Vagina (tissue), 2 donors: ENCODE measurements at places on chromosomes 16 and 17.

DNA sequence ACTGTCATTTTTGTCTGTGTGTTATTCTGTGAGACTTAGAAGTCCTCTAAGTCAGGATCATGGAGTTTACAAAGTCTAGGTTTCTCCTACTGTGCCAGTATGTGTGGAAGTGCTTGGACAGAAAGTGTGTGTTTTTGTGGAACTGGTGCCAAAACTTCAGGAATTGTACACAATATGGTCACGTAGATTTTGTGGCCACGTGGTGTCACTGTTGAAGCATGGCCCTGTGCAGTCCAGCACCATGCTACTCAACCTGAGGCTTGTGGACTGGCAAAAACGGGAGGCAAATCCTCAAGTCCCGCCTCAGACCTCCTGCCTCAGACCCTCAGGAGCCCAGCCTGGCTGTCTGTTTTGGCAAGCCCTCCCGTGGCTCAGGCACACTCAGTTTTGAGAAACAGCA is 16.7 kb upstream of the ALKBH5 start:
- DNase-seq, result no peak
- no peak overlapping the region for H3K4me3 ChIP-seq
- H3K27ac ChIP-seq, result no peak overlapping the region
- H3K36me3 ChIP-seq, result no peaks in the 10 kb centered on the region
- H3K27me3 ChIP-seq, result no peaks in the 10 kb centered on the region

- DNase-seq, result no peak
- no peaks in the 10 kb centered on the region for H3K4me1 ChIP-seq
- H3K27me3 ChIP-seq, result no peaks in the 10 kb centered on the region
- no peaks in the 10 kb centered on the region for H3K36me3 ChIP-seq
- H3K27ac ChIP-seq, result no peak overlapping the region
- no peak overlapping the region for H3K4me3 ChIP-seq
Observed at GRCh38 chr16:17149904-17150483, 320.8 kb downstream of the XYLT1 start.

- H3K4me1 ChIP-seq, result peaks cover 51% of the 10 kb centered on the region
- H3K27me3 ChIP-seq, result no peaks in the 10 kb centered on the region
- peak overlapping the region; percentile 94 for H3K4me3 ChIP-seq
- H3K27ac ChIP-seq, result peak overlapping the region; percentile 100
- no peaks in the 10 kb centered on the region for H3K36me3 ChIP-seq
Observed at GRCh38 chr17:36545077-36545464, 352 bp downstream of the GGNBP2 start.

- peak within 1 kb of the TSS; percentile 33 for H3K27ac ChIP-seq
- peak within 1 kb of the TSS; percentile 44 for H3K4me3 ChIP-seq
- DNase-seq, result peak; percentile 79
- H3K27me3 ChIP-seq, result no peaks in the 10 kb centered on the region
- H3K4me1 ChIP-seq, result peaks cover 21% of the 10 kb centered on the region
Observed at GRCh38 chr17:40364121-40364861, at the start of gene GJD3. TSS of gene GJD3 (minus strand) at chr17:40364737. CDS start at chr17:40363815, 922 bp downstream.

DNA sequence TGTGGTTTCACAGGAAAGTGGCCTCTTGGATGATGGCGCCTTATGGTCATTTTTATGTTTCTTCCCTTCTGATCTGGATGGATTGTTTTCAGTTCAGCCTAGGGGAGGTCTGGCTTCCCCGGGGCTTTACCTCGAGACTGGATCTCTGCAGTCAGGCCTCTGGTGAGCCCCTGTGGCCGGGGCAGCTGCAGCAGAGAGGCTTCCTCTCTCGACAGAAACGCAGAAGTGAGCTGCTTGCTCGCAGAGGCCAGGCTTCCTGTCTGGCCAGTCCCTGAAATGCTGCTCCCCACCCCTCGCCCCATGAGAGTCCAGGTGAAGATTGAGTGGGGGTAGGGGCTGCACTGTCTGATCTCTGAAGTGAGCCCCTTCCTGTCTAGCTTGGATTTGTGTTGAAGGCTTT is 44.0 kb downstream of the PLCG2 start:
- no peak overlapping the region for H3K27ac ChIP-seq
- H3K36me3 ChIP-seq, result no peaks in the 10 kb centered on the region
- H3K4me3 ChIP-seq, result no peak overlapping the region
- DNase-seq, result no peak
- H3K4me1 ChIP-seq, result no peaks in the 10 kb centered on the region

DNA sequence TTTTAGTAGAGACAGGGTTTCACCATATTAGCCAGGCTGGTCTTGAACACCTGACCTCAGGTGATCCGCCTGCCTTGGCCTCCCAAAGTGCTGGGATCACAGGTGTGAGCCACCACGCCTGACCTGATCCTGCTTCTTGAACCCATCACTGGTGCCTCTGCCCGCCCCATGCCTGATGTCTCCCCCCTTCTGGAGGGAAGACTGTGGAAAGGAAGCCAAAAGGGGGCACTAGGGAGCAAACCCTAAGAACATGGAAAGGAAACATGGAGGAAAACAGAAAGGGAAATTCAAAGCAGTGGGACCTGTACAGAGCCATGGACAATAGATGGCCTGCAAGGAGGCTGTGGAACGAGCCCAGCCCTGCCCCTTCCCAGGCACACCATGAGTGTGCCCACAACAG is 31.1 kb upstream of the FASN start:
- no peak for DNase-seq
- H3K36me3 ChIP-seq, result no peaks in the 10 kb centered on the region
- no peak overlapping the region for H3K27ac ChIP-seq
- no peaks in the 10 kb centered on the region for H3K4me1 ChIP-seq

GRCh38 chr16:1078579-1079021 is 6.1 kb downstream of the SSTR5 start:
- H3K4me1 ChIP-seq, result peaks cover 27% of the 10 kb centered on the region
- no peak for DNase-seq
- H3K36me3 ChIP-seq, result no peaks in the 10 kb centered on the region
- H3K27me3 ChIP-seq, result no peaks in the 10 kb centered on the region

- peaks cover 13% of the 10 kb centered on the region for H3K4me1 ChIP-seq
- no peaks in the 10 kb centered on the region for H3K27me3 ChIP-seq
- peak overlapping the region; percentile 55 for H3K27ac ChIP-seq
Observed at GRCh38 chr16:68743664-68744063, 6.6 kb downstream of the CDH1 start.

DNA sequence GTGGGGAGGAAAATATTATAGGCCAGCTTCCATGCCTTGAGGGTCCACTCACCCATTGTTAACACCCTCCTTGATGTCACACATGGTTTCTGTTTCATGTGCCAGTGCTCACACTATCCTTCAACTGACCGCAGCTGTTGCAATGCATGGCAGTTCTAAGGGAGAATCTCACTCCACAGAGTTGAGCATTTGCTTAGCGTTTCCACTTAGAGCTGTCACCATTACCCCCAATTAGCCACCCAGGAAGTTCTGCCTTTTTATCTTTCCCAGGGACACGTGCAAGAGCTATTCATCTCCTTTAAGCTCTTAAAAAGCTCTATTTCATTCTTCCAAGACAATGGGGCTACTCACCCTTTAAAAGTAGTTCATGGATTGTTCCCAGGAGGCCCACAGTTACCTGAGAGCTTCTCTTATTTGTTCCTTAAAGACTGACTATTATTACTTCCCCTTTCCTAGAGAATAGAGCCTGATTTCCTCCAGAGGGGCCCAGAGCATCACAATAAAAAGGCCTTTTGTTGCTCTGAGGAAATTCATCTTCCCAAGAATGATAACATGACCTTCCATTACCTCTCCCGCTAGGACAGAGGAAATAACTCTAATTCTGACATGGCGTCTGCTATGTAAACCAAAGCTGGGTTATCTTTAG is 126.8 kb downstream of the CACNG3 start:
- no peak for DNase-seq
- H3K4me3 ChIP-seq, result no peak overlapping the region
- no peaks in the 10 kb centered on the region for H3K4me1 ChIP-seq
- no peaks in the 10 kb centered on the region for H3K36me3 ChIP-seq

DNA sequence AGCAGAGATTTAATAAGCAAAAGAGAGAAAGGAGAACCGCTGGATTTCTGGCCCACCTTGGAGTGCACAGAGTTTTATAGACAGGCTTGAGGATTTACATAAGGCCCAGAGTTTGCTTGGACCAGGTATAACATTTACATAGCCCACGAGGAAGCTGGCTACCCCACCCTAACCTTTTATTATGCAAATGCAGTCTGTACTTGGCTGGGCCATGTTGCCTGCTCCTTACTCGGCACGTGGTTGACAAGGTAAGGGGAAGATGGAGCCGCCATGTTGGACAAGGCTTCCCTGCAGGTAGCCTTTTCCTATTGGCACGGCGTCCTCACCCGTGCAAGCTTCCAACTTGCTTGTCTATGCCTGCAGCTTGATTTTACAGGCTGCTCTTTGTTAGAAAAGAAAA is 35.2 kb upstream of the HS3ST3A1 start:
- H3K4me1 ChIP-seq, result no peaks in the 10 kb centered on the region
- H3K4me3 ChIP-seq, result no peak overlapping the region
- DNase-seq, result no peak
- H3K27me3 ChIP-seq, result no peaks in the 10 kb centered on the region
- H3K36me3 ChIP-seq, result no peaks in the 10 kb centered on the region

- H3K36me3 ChIP-seq, result no peaks in the 10 kb centered on the region
- DNase-seq, result no peak
- H3K4me3 ChIP-seq, result peak overlapping the region; percentile 92
- no peak overlapping the region for H3K27ac ChIP-seq
Observed at GRCh38 chr16:67249178-67250044, 632 bp downstream of the SLC9A5 start.
